ENCODE measurements at places on chromosomes 2 and 18.

DNA sequence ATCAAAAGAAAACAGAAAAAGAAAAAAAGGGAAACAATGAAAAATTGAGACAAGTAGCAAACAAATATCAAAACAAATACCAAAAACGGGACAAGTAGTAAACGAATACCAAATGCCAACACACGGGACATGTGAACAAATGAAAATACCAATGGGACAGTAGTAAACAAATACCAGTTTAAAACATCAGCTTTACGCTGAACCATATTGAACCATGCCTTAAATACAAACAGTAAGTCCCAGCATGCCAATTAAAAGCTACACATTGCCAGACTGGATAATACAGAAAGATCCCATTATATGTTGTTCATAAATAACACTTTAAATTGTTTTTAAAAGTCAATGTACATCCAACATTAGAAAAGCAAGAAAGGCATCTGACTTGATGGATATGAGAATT, 114.2 kb downstream of the NBAS start:
- DNase-seq = no peak

- DNase-seq = no peak
Observed at GRCh38 chr2:1407950-1408675, 5.2 kb upstream of the TPO start.

DNA sequence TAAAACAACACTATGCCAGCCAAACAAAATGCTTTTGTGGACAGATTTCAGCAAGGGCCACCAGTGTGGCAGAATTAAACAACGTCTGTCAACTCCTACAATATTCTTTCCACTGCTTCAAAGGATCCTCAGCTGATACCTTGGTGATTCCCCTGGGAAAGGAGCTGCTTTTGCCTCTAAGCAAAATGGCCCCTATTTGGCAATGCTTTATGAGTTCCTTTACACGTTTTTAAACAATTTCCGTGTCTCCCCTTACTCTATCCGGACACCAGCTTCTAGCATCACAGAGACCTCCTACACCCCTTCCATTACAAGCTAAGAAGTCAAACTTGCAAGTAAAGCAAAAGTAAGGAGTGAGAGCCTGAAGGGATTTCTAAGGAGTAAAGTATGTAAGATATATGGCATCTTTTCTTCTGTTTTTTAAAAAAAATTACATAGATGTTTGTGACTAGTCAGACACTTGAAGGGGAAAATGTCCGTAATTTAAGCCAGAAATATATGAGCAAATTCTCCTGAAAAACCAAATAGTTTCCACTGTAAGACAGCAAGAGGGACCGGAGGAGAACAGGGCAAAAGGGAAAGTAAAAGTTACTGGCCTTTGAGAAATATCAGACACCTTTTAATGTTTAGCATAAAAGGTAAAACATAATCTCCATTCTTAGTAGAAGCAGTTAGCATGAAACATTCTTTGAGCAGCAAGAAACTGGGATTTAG, 1.9 kb downstream of the SOS1 start:
- no peak for DNase-seq

GRCh38 chr2:146730882-146731281, 1113.9 kb upstream of the ACVR2A start:
- DNase-seq = no peak

DNA sequence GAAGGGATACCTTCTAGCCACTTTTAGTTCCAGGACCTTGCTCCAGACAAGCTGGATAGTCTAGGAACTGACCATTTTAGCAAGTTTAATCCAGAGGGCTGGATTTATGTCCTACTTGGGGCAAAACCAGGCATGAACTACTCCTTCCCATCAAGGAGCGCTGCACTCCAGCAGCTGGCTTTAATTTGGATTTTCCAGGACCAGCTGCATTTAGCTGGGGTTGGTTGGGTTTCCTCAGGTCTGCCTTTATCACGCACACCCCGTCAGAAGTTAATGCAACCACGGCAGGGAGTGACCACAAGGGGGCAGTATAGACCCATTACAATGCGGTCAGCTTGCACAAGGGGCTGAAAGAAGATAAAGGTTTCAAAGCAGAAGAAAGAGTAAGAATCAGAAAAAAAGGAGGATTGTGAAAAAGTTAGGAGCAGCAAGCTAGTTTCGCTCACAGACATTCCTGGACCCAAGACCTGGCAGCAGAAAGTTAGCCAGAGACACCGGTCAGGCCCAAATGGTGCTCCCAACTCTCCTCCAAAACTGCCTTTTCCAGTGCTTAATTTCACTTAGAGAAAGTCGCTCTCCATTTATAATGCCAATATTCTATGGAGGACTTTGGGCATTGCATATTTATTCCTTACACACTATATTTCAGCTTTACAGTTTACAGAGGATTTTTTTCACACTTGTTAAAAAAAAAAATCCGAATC, 40.1 kb downstream of the SLC4A1AP start:
- DNase-seq = peak; percentile 79
